ENCODE measurements at places on chromosomes 12 and 14.

DNA sequence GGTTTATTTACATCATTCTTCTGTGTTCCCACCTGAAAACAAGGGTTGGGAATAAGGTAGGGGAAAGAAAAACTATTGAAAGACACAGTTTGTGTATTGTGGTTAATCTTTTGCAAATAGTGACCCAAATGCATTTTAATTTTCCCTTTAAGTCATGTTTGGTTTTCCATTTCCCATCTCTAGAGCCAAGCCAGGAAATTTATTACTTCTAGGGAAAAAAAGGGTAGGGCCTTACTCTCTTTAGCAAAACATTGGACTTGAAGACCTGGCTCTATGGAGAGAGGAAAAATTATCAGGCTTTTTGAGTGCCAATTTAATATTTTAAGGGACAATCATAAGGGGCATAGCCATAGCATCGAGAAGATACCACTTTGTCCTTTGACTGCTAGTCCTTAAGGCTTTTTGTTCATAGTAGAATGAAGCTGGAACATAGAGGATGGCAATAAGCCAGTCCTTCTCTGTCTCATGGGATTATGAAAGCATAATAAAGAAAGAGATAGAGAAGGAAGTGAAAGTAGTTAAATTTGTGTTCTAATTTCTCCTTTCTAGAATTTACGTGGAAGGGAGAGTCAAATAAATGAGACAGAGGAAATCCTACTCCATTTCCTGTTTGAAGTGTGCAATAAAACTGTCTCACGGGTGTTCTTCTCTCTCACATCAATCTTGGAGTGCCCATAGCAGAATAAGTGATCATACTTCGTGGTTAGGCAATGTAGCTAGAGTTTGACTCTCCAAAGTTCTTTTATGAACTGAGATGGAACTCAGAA lies 50.9 kb upstream of the PPFIA2 start:
- no peak for DNase-seq

- no peak for DNase-seq
These were observed 6.6 kb downstream of the PLEKHG6 start for GRCh38 chr12:6316921-6317692.

DNA sequence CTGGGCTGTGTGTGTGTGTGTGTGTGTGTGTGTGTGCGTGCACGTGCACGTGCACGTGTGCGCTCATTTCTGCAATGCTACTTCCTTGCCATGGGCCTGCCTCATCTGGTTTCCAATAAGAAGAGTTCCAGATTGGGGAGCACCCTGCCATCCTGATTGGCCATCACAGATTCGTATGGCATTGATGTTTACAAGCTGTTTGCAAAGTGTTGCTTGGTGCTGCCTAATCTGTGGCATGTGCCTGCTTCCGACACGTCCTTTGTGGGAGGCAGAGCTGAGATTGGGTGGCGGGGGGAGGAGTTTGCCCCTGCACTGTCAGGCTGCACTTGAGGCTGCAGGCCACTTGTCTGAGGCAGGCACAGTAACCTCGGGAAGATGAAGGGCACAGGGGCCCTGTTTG lies 39.2 kb downstream of the SAMD4A start:
- DNase-seq = peak; percentile 15

- DNase-seq = no peak
These were observed 11.2 kb downstream of the BCL2L14 start for GRCh38 chr12:12081836-12082497.

- DNase-seq = no peak
These were observed 69.8 kb downstream of the SLC6A12 start for GRCh38 chr12:143964-144649.

DNA sequence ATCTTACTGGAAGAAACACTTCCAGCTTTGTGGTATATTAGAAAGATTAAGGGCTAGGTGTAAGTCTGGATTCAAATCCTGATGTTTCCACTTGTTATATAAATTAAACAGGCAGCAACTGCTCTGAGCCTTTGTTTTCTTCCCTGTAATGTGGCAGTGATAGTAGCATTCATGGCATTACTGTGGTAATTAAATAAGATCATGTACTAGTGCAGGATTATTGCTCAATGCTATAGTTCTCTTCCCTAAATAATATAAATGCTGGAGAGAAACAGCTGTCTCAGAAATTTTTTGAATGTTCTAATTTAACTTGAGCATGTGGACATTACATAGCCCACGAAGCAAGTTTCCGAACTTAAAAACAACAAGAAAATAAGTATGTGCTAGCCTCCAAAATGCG lies 5.4 kb downstream of the TMEM117 start:
- DNase-seq = no peak

GRCh38 chr12:55818140-55818728 lies 393 bp downstream of the ORMDL2 start:
- DNase-seq = no peak

DNA sequence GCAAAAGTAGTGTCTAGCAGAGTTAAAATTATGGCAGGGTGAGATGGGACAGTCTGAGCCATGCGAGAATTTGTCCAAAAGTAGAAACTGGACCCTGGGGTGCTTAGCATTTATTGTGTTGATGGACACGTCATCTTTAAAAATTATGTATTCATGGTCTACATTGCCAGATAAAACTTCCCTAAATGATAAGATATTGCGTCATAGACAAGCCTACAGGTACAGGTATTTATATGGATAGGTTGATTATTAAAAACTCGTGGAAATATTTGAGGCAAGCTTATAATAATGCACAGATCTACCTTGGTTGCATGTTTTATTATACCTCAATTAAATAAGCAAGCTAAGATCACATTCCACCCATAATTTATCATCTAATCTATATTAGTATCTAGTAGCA lies 196.0 kb upstream of the PDZRN4 start:
- DNase-seq = no peak

DNA sequence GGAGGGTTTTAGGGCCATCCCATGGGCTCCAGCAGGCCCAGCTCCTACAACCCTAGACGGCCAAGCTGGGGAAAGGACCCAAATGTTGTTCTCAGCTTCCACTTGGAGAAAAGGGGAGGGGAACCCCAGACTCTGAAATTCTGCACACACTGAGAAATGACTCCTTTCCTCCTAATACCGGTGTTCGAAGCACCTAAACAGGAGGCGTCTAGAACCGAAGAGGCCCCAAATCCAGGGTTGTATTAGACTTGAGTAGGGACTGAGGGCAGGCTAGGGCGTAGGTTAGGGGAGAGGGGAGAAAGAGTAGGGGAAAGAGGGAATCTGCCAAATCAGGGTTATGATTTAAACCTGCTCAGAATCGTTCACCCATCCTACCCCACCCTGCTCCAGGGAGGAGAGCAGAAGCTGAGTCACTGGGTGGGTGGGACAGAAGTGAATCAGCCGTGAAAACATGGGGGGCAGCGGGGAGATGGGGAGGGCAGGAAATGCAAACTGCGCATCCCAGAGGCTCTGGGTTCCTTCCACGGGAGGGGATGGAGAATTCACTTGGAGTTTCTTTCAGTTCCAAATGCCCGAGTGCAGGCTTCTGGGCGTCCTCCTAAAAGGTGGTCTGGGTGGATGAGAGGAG lies 1.0 kb downstream of the IGFBP6 start:
- DNase-seq = no peak

DNA sequence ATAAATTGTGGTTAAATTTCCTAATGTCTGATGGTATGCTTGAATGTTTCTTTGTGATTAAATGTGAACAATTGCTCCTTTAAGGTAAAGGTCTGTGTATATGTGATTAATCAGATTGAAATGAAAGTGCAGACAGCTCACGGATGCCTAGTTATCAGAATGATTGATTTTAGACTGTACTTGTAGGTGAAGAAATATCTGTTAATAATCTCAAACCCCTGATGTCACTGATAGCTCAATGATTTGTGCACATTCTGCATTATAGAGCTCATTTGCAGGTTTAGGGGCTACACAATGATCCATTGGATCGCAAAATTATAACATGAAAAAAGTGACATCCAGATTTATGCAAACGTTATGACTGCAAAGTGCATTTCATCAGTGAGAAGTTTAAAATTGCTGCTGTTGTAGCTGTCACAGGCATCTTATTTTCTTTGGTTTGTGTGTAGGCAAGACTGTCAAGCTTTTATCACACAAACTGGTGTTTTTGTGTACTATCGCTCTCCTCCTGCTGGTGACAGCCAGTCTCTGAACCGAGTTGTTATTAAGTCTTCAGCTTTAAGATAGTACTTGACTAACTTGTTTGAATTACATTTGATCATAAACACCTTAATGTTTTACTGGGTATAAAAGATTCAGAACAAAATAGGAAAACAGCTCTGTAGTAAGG lies 103.4 kb upstream of the RMST start:
- no peak for DNase-seq

DNA sequence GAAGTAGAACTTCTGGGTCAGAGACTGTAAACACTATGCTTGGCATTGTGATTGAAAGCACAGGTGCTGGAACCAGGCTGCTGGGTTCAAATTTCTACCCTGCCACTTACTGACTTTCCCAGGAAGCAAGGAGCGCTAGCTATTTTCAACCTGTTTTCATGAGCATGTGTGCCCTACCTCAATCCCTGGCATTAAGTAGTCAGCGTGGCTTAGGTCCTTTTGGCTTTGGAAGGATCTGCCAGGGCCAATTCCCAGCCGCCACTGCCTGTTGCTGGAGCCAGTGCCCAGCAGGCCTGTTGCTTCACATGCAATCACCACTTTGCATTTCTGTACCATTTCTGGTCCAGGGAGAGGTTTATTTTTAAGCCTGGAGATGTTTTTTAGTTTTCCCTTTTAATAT lies 196.3 kb downstream of the TRHDE start:
- no peak for DNase-seq

GRCh38 chr12:123105211-123105826 lies 45.6 kb downstream of the PITPNM2 start:
- no peak for DNase-seq

- no peak for DNase-seq
These were observed 35.6 kb downstream of the CHGA start for GRCh38 chr14:92958373-92959188.

GRCh38 chr14:69014829-69015259 lies 35.7 kb upstream of the ACTN1 start:
- DNase-seq = no peak

DNA sequence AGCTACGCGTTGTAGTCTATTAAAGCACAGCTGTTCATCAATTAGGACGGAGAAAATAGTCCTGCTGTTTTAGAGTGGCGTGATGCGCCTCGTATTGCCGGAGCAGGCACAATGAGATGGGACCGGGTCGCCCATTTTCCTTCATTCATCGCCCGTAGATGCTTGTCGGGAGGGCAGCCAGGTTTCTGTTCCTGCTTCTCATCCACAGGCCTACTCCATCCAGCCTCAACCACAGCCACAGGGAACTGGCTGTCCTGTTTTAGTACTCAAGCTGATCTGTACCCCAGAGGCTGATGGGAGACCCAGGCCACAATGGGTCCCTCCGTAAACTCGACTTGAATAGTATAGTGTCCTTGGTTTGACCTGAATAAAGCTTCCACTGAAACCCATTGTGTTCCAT lies 264.0 kb downstream of the VRK1 start:
- no peak for DNase-seq

GRCh38 chr12:66203820-66204219 lies 14.8 kb downstream of the IRAK3 start:
- DNase-seq = peak; percentile 60

DNA sequence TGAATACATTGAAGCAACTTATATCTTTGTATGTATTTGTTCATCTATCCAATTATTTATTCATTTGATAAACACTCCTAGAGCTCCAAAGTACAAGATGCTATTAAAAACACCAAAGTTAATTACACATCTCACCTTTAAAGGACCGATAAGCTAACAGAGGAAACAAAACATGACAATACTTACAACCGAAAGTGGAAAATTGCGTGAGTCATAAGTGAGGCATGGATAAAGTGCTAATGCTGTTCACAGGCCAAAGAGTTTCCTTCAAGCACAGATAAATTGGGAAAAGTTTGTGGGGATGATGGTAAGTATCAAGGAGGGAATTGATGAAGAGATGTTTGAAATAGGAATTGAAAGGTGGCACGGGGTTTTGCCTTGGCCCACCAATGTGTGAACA lies 172.8 kb upstream of the KITLG start:
- DNase-seq = no peak

DNA sequence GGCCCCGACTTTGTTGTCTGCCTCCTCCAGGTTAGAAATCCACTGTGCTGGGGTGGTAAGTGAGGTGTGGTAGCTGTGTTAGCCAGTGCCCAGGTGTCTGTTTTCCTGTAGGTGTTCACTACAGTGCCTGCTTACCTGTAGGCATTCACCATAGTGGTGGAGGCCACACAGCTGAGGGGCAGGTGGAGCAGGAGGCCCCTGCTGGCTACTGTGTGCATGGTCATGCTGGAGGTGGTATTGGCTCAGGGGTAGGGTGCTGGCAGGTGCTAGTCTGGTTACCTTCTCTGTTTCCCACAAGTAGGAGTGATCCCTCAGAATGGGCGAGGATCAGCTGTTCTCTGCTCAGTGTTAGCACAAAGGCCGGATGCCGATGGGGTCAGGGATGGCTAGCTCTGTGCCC lies 217.3 kb downstream of the SYT10 start:
- no peak for DNase-seq

DNA sequence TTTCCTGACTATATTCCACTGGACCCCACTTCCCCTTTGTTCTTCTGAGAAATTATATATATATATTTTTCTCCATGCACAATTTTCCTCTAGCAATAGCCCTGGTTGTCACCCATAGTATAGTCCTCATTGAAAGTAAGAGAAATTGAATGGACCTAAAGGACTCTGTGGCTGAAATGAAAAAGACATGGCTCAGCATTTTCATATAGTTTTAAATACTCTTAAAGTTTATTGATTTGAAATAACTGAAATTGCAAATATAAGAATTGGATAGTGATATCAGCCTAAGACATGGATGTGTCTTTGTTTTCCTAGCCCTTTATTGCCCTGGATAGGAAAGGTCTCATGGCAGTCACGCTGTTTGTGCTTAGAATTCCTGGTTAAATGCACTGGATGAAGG lies 113.8 kb downstream of the ANO6 start:
- no peak for DNase-seq

DNA sequence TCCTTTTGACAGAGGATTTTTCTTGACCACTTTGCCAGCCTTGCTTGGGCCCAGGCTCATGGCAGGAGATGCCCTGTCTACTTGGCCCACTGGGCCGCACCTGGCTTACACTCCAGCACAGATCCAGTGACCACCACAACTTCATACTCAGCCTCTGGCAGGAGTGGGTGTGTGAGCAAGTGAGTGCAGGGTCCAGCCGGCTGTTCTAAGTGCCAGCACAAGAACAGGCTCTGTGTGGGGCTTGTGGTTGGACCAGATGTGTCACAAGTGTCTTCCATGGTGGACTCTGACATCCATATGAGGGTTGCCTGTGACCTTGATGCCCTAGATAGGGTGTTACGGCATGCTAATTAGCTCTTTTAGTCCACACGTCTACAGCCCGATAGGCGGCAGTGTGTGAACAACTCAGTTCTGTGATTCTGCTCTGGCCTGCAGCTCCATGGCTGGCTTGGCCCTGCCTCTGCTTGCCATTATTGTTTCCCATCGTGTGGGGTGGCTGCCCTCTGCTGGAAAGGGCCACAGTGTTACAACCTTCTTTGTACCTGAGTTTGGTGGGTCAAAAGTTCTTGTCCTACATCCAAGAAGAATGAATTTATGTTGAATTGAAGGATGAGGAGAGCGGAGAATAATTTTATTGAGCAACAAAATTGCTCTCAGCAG lies 1089.1 kb downstream of the SLC6A15 start:
- peak; percentile 21 for DNase-seq

Data from CD4-positive, alpha-beta memory T cell (primary cell).